Stimulated activated CD8-positive, alpha-beta memory T cell treated with anti-CD3 and anti-CD28 coated beads, Interleukin-12 subunit alpha, Interleukin-12 subunit beta, amount 100 ng/mL, for 1 hour (primary cell): ENCODE measurements at places on chromosomes 13 and 19.

DNA sequence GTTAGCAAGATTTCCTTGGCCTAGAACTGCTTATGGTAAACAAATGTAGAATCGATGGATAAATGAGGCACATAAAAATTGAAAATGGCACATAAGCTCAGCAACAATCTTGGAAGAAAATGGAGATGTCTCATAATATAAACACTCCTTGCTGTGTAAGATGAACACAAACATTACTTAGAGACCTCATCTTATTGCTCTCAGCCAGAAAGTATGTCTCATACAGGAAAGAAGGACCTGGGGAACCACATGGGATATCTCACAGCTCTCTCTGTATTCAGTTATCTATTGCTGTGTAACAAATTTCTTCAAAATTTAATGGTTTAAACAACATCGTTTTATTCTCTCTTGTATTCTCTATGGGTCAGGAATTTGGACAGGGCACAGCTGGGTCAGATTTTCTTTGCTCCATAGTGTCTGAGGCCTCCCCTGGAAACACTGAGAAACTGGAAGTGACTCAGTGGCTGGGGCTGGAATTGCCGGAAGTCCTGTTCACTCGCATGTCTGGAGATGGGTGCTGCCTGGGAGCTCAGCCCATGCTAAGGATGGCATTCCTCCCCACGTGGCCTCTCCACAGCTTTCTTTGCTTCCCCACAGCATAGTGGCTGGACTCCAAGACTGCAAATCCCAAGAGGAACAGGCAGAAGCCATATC is 105.1 kb downstream of the NUFIP1 start:
- DNase-seq: no peak

DNA sequence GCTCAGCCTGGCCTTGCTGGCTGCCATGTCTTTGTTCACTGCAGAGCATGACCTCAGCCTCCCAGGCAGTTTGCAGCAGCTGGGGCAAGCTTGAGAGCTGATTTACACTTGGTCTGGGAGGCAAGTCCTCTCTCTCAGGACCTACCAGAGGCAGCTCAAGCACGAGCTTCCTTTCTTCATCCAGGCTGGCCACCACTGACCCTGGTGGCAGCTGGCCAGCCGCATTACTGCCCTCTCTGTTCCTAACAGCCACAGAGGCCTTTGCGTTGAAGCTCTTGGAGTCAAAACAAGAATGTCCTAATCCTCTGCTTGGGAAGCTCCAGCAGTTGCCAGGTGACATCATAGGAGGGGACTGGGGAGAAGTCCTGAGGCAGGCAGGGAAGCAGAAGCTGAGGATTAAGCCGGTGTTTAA is 85.7 kb downstream of the NUFIP1 start:
- no peak for DNase-seq

- no peak for DNase-seq
Observed at GRCh38 chr13:83499286-83499685, 383.0 kb downstream of the SLITRK1 start.

DNA sequence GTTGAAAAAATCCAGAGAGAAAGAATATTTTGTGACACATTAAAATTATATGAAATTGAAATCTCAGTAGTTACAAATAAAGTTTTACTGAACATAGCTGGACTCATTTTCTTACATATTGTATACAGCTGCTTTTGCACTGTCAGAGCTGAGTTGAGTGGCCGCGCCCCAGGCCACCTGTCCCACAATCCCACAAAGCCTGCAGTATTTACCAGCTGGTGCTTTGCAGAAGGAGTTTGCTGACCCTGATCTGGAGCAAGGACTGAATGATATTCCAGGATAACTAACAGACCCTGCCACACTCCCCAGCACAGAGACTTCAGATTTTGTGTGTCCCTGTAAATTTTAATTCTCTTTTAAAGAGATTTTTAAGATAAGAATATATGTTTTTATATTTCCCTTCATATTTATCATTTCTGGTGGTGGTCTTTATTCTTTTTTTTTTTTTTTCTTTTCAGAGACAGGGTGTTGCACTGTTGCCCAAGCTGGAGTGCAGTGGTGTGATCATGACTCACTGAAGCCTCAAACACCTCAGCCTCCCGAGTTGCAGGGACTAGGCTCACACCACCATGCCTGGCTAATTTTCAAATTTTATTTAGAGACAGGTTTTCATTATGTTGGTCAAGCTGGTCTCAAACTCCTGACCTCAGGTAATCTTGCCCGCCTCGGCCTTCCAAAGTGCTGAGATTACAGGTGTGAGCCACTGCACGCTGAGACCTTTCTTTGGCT is 48.5 kb downstream of the TDRD12 start:
- no peak for DNase-seq

- DNase-seq: no peak
Observed at GRCh38 chr19:10288662-10289166, 1.0 kb upstream of the ICAM5 start.

DNA sequence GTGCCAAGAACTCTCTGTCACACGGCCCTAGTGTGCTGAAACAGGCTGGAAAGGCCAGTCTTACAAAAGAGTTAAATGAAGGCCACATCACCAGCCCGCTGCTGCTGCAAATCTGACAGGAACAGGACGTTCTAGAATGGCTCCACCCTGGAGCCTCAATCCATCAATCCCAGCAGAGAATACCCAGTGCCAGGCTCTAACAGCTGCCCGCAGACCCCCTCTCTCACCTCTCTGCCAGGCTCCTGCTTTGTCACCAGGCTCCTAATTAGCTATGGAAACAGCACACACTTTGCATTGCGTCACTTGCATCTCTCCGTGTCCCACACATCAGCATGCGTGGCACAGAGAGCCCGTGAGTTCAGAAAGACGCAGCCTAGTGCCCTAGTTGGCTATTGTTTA is 314.1 kb downstream of the FOXO1 start:
- DNase-seq: no peak

DNA sequence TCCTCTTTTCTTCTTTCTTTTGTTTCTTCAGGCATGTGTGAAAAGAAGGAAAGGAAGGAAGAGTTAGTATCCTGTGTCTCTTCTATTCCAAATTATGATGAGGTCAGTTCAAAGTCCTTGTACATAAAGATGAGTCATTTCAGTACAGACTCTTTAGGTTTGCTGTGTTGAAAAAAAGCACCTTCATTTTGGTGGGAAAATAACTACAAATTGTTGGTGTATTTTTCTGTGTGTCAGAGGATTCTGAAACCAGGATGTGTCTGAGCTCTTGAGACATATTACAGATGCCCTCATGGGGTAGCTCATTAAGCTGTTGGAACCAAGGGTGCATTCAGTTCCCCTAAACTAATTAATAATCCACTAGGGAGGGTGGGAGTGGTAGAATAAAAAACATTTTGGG is 5.8 kb upstream of the HSPH1 start:
- no peak for DNase-seq

- no peak for DNase-seq
Observed at GRCh38 chr13:49821216-49822009, 28.9 kb upstream of the KPNA3 start.

GRCh38 chr19:5369962-5370367 is 29.4 kb upstream of the PTPRS start:
- DNase-seq: peak; percentile 6

GRCh38 chr19:39014037-39014436 is 18.3 kb downstream of the FBXO27 start:
- DNase-seq: no peak

DNA sequence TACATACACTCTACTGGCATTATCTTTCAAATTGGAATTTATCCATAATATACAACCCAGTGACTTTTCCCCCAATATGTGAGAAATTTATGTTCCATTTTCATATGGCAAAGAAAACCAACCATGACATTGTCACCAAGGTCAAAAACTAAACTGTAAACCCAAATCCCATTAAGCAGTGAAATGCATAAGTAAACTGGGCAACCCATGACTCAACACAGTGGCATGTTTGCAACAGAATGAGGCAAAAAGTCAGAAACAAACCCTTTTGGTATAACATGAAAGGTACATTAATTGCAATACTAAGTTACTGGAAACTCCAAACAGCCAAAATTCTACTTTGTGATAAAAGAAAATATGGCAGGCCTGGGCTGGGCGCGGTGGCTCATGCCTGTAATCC is 4.9 kb downstream of the ZNF878 start:
- DNase-seq: no peak

GRCh38 chr13:40509876-40510275 is 156.6 kb downstream of the FOXO1 start:
- DNase-seq: no peak

GRCh38 chr13:90640976-90641375 is 706.5 kb upstream of the MIR17HG start:
- DNase-seq: no peak

DNA sequence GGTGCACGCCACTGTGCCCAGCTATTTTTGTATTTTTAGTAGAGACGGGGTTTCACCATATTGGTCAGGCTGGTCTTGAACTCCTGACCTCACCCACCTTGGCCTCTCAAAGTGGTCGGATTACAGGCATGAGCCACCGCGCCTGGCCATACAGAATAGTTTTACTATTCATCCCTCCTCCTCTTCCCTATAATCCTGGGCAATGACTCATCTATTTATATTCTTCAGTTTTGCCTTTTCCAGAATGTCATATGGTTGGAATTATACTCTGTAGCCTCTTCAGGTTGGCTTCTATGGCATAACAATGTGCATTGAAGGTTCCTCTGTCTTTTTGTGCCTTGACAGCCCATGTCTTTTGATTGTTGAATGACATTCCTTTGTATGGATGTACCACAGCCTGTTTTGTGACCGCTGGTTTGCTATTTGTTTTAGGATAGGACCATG is 22.2 kb upstream of the LRP3 start:
- DNase-seq: no peak

DNA sequence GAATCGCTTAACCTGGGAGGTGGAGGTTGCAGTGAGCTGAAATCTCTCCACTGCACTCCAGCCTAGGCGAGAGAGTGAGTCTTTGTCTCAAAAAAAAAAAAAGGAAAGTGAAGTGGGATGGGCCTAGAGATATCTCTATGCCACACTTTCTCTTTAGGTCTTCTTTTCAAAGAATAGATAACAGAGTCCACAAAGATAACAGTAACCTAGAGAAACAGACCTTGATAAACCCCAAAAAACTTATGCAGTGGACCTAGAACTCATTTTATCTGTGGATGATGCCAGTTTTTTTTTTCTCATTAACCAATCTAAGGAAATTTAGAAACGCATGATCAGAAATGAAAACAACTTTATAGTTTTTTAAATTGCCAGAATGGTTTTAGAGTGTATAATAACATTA is 227.4 kb downstream of the LHFPL6 start:
- no peak for DNase-seq

DNA sequence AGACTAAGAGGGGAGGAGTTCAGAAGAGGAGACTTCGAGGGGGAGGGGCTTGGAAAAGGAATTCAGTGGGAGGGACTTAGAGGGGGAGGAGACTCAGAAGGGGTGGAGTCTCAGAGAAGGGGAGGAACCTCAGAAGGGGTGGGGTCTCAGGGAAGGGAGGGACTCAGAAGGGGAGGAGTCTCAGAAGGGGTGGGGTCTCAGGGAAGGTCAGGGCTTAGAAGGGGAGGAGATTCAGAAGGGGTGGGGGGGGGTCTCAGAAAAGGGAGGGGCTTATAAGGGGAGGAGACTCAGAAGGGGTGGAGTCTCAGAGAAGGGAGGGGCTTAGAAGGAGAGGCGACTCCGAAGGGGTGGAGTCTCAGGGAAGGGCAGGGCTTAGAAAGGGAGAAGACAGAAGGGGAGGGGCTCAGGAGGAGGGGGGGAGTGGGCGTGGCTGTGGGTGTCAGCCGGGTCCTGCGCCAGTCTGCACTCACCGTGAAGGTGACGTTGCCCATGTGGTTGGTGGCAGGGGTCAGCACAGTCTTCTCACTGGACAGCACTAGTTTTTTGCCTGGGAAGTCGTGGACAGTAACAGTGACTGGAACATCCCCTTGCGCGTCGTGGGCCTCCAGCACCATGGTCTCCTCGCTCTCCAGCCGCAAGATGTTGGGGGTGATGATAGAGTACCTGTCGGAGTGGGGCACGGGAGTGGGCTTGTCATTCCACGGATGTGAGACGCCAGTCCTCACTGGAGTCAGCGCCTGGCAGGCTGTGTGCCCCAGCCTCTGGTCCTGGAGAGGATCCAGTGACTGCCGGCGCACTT is 1.5 kb downstream of the C3 start:
- DNase-seq: no peak

GRCh38 chr13:110910013-110910890 is 4.6 kb downstream of the ANKRD10 start:
- DNase-seq: no peak

DNA sequence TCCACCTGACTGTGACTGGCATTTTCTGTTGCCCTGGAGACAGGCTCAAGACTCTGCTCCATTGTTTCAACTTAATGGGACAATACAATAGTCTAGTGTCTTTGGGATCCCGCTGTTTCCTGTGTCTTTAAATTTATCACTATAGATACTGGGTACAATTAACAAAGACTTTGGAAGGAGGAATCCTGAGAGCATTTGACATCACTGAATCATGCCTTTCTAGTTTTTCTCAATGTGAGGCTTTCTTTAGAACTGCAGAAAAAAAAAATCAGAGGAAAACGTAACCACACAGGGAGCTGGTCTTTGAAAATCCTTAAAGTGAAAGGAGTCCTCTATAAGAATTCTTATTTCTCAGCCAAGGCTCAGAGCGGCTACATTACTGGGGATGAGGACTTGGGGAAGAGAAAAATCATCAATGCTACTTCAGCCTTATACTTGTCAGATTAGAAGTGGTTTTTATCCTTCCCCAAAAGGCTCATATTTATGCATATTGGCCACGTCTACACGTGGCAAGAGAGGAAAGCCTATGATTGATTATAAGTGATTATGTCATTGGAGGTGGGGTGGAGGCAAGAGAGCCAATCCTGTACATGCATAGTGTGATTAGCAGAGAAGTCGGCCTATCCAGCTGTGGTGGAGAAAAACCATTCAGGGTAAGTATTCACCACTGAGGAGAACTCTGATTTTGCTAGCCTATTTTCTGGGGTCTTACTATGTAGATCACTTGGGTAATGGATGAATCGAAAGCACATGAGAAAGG is 34.4 kb upstream of the UBL3 start:
- no peak for DNase-seq

DNA sequence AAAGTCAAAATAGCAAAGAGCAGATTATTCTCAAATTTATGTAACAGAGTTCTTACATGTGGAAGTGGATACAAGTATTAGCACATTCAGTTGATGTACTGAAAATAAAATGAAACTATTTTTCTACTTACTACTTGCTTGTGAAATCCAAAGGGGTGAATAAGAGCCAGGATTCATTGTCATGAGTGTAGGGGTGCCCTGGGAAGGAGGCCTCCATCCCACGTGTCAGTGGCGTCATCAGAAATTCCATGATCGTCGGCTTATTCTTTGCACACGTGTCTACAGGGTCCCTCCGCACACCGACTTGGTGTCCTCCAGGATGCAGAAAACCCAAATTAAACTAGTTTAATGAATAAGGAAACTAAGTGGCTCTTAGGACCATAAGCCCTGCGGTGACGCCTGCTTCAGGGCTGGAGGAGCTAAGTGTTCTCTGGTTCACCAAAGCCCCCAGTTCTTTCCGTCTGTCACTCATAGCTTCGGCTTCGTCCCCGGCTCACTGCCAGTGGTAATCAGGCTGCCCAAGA is 55.5 kb downstream of the IRS2 start:
- DNase-seq: no peak
